NCI-H1048 (cell line): ENCODE measurements at places on chromosomes 5 and 9.

DNA sequence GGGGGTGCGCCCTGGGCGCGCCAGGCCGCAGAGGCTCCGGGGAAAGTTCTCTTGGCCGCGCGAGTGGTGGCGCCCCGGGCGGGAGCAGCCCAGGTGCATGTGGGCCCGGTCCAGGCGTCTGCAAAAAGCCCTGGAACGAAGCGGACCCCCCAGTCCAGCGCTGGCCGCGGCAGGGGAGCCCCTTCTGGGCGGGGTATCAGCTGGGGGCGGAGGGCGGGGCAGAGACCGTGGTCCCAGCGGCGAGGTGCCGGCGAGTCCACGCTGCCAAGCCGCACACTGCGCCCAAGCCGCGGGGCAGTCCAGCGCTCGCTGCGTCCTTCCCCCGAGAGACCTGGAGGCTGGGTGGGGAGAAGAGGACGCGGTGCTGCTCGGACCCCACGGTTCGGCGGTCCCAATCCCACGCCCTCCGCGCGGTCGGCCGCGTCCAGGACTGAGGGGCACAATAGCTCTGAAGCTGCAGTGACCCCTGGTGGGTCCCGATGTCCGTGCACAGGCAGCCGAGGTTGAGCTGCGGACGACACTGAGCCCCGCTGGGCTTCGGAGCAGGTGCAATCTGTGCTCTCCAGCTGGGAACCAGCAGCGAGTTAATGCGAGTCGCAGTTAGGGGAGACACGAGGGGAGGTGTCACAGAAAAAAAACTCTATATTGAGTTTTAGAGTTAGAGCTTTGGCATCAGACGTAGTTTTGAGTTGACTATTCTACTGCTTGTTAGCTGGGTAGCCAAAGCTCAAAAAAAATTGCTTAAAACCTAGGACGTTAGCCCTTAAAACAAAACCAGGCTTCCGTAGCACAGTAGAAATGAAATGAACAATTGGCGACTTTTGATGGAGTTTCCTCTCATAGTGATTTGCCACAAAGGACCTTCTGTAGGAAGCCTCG is 1.1 kb upstream of the EPB41L4A start:
- DNase-seq: no peak

- DNase-seq: no peak
These were observed 13.9 kb downstream of the SGCD start for GRCh38 chr5:156340893-156341292.

- no peak for DNase-seq
These were observed 355.1 kb upstream of the GRIA1 start for GRCh38 chr5:153135411-153135810.

- no peak for DNase-seq
These were observed 101.8 kb downstream of the DOCK8 start for GRCh38 chr9:316382-316965.

GRCh38 chr5:52041842-52042241 is 658.6 kb downstream of the ISL1 start:
- no peak for DNase-seq

- no peak for DNase-seq
These were observed 294.9 kb downstream of the TMEM232 start for GRCh38 chr5:110431603-110432002.
